ENCODE measurements at places on chromosomes 7 and 10.

DNA sequence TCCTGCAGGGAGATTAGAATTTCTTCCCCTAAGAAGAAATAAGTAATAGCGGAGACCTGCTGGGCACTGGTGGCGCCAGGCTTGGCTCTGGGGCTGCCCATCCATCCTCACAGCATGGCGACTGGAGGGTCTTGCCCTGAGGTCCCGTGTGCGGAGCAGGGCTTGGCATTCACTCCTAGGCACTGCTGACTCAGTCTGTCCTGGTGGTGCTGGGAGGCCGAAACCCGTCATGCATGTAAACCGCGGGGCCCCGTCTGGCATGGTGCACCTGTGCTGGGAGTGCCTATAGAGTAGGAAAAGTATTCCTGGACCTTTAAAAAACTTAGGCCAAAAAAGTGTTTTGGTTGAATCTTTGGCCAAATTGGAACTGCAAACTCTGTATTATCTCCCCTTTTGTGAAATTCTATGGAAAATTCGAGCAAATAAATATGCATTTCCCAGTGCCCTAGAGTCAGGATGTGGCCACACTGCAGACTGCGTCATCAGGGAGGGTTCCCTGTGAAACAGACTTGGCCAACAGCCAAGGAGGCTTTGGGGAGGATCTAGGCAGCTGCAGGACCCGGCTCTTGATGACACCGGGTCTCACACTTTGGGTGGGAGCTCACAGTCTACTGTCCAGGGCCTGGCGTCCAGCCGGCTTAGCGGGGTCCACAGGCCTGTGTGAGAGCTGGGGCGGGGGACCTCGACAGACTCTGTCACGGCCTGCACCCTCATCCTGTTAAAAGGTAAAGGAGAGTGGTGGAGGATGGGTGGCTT is 122.3 kb downstream of the VIPR2 start:
- no peak for DNase-seq

DNA sequence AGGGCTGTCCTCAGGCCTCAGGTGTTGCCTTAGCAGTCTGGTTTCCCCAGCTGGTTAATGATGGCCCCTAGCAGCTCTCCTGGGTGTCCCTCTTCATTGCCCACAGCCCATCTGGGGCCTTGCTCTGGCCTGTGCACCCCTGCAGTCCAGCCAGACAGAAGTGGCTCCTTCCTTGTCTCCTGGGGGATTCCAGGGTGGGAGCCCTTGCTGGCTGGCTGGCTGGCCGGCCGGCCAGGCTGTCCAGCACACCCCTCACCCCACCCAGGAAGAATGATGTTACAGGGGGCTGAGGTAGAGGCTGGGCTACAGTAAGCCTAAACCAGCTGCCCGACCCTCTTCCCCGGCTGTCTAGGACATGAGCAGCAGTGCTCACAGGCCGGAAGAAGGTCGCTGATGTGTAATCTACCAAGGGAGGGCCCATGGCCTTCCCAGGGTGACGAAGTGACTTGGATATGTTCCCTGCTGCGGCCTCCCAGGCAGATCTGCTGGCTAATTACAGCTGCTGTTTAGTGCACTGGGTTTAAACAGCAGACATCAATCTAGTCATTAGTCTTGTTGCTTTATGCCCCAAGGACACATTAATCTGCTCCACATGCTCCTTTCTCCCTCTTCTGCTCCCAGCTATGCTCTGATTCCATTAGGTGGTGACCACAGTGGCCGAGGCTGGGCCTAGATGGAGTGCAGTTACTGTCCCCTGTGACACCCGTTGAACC is 53.8 kb upstream of the LRRC4 start:
- DNase-seq = no peak

GRCh38 chr10:12471135-12471534 is 121.8 kb downstream of the CAMK1D start:
- DNase-seq = no peak

- no peak for DNase-seq
Measured at GRCh38 chr7:85733169-85733915, 546.5 kb upstream of the SEMA3D start.

- no peak for DNase-seq
Measured at GRCh38 chr10:35446439-35446838, 110.1 kb downstream of the CCNY start.
